Choroid plexus epithelial cell (primary cell): ENCODE measurements at places on chromosomes 16 and 17.

GRCh38 chr17:17738901-17739300 lies 57.6 kb downstream of the RAI1 start:
- peak; percentile 26 for DNase-seq

GRCh38 chr17:70307430-70308225 lies 138.3 kb downstream of the KCNJ2 start:
- peak; percentile 51 for DNase-seq

DNA sequence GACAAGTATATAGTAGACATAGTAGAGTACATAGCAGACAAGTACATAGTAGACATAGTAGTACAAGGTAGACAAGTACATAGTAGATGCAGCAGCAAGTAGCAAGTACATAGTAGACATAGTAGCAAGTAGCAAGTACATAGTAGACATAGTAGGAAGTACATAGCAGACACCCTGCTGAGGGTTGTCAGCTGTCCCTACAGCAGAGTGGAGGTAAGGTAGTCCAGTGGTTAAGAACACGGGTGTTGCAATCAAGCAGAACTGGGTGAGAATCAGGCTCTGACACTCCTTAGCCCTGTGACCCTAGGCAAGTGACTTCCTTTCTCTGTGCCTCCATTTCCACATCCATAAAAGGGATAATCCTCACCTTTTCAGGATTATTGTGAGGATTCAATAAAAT lies 94.7 kb downstream of the NOG start:
- DNase-seq, result no peak

DNA sequence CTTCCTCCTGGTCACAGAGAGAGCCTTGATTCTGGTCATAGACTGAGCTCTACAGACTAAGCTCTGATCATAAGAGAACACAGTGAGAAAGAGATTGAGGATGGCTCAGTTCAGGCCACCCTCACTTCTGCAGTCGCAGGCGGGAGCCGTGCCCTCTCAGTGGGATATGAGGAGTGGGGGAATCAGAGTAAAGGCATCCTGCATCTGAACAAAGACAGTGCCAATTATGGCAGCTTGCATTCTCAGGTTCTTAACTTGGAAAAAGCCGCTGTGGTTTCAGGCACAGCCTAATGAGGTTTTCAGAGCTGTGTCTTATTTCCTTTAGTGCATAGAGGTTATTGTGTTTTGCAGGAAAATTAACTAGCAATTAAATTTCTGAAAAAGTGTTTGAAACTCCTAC lies 134.4 kb upstream of the NLRP1 start:
- no peak for DNase-seq

DNA sequence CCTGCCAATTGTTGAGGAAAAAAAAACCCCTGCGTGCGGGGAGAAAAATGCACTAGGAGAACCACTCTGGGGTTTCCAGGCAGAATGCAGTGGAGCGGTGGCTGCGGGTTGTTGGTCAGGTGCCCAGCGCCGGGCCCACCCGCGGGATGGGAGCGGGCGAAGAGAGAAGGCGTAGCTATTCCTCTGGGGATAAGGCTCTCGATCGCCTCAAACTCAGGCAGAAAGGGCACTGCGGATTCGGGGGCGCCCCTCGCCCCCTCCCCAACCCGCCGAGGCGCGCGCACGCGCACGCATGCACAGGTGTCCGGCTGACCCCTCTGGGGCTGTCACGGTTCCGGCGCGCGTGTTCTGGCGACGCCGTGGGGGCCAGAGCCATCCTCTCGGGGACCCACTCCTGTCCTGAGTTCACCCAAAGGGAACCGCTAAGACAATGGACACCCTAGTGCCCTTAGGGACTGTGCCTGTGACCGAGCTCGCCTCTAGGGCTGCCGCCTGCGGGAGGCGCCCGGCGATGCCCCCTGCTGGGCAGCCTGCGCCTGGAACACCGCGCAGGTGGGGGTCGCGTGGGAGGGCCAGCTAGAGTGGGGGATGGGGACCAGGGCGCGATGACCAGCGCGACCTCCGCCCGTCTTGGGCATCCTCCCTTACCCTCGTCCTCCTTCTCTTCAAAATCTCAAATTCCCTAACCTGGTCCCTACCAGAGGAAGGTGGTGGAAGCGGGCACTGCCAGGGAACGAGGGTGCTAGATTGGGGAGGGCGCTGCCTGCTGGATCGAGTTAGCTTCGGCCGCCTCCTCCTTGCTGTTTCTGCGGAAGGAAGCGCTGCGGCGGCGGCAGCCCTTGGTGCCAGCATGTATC lies 14.4 kb upstream of the CBX8 start:
- no peak for DNase-seq

GRCh38 chr16:85891033-85891775 lies 7.8 kb upstream of the IRF8 start:
- DNase-seq, result peak; percentile 6
